Brain (organoid and tissue), 16 donors: ENCODE measurements at places on chromosomes 3 and 15. TPM values are rescaled to one million over a fixed set of nuclear protein-coding genes. Genes with fewer than 3 reads are reported as not detected.

The TTLL13 gene
- polyA plus RNA-seq, result not detected

The ZBTB47 gene
- 25.6 TPM for polyA plus RNA-seq

The OR5H15 gene
- not detected for polyA plus RNA-seq

The P4HTM gene
- 64.8 TPM for polyA plus RNA-seq

The VGLL3 gene
- polyA plus RNA-seq, result not detected

The PLA2G4D gene
- 0.17 TPM for polyA plus RNA-seq

The LRRC2 gene
- 0.27 TPM for polyA plus RNA-seq

The STRIT1 gene
- polyA plus RNA-seq, result not detected

The CTXN2 gene
- polyA plus RNA-seq, result 0.90 TPM

The PLA2G4F gene
- polyA plus RNA-seq, result not detected

The PCBP4 gene
- 151 TPM for polyA plus RNA-seq

The SERPINI1 gene
- 55.2 TPM for polyA plus RNA-seq

The TNFAIP8L3 gene
- 2.5 TPM for polyA plus RNA-seq

The MUC20 gene
- 0.17 TPM for polyA plus RNA-seq

The CLRN1 gene
- polyA plus RNA-seq, result not detected

The ATP2B2 gene
- 13.9 TPM for polyA plus RNA-seq

The POLQ gene
- 1.2 TPM for polyA plus RNA-seq

The ISLR gene
- polyA plus RNA-seq, result 13.7 TPM
